ENCODE measurements at places on chromosomes 4 and X.

DNA sequence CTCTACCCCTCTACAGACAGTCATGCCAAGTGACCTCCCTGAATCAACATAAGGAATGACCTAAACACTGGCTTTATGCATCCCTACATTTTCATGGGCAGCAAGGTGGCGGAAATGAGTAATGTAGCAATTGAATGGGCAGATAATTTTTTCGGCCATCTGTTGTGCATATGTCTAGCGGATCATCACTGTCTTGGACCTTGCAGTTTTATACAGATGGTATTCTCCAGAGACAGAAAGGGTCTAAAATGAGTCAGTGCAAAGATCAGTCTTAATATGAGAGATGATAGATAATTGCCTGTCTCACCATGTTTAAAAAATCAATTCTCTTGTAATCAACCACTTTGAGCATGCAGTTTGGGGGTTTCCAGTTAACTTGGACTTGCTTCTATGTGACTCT is 177.3 kb upstream of the DKK2 start:
- peak; percentile 89 for ATAC-seq

DNA sequence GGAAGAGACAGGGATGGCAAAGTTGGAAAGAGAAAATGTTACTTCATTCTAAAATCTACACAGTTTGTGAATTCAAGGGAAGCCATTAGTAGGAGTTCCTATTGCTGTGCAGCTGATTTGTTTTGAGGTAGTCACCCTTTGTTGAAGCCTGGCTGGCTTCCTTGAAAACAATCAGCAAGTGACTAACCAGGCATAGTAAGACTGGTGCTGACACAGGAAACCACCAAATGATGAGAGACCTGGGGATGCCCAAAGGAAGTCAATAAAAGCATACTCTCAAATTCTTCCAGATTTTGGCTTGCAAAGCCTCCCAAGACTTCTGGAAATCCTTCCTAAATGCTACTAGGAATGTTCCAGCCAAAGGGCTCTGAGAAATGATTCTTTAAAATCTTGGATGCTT is 23.9 kb upstream of the PRDM8 start:
- ATAC-seq = peak; percentile 82

DNA sequence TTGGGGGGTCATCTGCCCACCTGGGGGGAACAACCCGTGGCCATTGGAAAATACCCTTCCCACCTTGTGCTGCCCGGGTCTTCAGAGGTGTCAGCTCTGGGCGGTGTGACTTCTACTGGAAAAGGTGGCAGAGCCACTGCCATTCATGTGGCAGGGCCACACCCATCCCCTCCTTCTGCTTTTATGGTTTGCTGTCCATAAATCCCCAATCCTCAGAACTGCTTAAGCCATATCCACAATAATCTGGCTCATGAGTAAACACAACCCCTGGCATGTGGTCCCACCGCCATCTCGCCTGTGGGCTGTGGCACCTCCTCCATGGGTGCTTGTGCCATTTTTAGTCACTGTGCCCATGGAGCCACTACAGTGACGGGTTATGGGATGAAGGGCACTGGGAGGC is 20.6 kb downstream of the SORCS2 start:
- ATAC-seq = no peak

DNA sequence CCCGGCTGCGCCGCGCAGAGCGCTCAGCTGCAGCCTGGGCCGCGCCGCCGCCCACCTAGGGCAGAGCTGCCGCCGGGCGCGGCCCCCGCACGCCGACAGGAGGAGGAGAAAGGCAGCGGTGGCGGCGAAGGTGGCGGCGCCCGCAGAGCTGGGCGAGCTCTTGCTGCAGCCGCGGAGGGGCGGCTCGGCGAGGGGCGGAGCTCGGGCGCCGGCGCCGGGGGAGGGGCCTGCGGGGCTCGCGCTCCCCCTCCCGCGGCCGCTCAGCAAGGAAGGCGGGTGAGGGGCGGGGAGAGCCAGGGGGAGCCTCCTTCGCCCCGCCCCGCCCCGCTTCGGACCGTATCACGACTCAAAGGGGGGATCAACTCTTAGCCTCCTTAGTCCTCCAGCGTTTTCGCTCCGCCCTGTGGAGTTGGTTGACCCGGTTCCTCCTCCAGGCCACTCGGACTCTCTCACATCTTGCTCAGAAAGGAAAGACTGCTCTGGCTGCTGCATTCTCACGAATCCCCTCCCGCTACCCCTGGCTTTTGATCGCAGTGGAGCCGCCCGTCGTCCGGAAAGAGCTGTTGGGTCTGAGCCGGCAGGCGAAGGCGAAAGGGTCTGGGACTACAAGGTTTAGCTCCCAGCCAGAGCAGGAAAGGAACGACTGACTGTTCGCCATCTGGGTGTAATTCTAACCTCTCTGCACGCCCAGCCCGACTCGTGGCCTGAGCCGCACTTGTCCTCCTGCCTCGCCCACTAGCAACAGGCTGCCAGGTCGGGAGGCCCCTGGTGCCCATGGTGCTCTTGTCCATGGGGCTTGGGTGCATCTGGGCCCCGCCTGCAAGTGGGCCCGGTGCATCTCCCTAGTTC is at the start of gene ATP8A1:
TSS of gene ATP8A1 (minus strand) at position 162 of the 849 bp plus-strand sequence. CDS start 232 bp downstream, outside the sequence.
- ATAC-seq = peak; percentile 89

DNA sequence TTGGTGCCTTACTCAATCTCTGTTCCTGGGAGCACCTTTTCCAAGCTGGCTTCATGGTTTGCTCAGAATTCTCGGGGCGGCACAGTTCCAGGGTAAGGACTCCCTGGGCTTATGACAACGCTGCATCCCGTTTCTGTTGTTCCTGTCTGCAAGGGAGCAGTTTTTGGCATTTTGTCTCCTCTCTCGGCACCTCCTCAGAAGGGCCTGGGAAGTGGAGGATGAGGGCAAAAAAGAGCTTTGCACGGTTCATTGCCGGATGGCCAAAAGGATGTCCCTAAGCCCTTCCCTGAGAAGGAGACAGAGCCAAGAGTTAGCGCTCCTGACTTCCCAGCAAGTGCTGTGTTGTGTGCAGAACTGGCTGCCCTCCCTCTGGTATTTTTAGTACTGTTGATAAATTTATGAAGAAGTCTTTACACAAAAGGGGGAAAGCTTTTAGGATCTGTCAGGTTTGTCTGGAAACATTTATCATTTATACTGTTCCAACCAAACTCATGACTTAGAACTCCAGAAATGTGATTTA is 13.4 kb downstream of the SRD5A3 start:
- peak; percentile 37 for ATAC-seq

- ATAC-seq = no peak
Measured at GRCh38 chr4:93217431-93217830, 611.1 kb upstream of the ATOH1 start.

DNA sequence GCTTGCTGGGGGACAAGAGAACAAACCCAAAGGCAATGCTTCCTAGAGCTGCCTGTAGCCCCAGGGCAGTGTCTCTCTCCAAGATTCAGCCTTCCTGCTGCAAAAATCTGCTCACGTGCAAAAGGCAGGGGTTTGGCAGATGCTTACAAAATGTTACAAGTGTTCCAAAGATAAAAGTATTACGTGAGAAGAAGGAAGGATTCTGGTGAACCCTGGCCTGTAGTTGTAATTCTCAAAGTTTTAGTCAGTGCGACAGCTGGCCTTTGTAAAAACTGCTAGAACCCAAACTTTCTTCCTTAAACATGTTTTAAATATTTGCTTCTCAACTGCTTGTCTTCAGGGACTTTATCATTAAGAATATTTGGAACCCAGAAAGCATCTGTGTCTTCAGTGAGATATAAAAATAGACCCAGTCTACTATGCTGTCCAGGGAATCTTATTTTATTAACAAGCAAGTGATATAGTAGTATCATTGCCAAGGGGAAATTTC is 232.3 kb downstream of the FRMPD4 start:
- ATAC-seq = no peak

DNA sequence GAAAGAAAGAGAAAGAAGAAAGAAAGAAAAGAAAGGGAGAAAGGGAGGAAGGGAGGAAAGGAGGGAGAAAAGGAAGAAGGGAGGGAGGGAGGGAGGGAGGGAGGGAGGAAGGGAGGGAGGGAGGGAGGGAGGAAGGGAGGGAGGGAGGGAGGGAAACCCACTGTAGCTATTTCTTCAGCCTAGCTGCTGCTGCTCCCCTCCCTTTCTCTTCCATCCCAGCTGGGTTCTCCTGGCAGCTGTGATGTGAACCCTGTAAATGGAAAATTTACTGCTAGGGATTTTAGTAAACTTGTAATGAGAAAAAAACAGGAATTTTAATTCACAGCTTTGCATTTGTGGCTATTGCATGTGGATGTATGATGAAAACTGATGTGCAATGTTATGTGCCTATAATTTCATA is 8.0 kb downstream of the NR0B1 start:
- ATAC-seq = no peak

DNA sequence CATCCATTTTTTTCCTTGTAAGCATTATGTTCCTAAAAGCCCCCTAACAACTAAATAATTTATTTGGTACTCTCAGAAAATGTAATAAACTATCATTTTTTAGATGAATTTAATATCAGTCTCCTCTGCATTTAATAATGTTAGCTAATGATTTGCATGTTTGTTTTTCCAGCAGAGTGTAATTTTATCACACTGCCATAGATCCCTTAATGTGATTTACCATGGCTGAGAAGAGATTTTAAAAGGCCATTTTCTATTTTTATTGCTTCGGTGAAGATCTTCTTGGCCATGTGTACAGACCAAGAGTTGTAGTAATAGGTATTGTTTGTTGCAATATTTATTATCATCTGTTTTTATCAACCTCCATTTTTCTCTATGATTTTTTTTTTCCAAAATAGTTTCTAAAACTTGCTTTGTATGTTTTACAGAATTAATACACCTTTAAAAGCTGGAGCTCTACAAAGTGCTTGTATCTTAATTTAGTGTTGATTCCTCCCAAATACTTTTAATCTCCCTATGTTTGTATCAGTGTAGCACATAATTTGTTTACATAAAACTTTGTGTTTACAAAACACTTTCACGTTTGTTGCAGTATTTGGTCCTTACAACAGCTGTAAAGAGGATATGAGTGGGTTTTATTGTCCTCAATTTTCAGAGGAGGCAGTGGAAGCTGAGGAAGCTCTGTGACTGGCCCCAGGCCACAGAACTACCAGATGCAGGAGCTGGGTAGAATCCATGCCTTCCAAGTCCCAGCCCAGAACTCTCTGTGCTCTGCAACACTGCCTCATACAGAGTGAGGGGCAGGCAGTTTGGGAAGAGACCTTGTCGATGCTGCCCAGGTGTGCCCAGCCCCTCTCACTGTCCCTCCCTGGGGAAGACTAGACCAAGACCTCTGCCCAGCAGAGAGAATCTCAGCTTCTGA is 58.1 kb downstream of the FAM114A1 start:
- no peak for ATAC-seq

All from SK-N-SH treated with all-trans-retinoic acid at 6 μM for 48 hours (cell line).